Foreskin fibroblast (primary cell): ENCODE measurements at places on chromosomes 5 and 9.

DNA sequence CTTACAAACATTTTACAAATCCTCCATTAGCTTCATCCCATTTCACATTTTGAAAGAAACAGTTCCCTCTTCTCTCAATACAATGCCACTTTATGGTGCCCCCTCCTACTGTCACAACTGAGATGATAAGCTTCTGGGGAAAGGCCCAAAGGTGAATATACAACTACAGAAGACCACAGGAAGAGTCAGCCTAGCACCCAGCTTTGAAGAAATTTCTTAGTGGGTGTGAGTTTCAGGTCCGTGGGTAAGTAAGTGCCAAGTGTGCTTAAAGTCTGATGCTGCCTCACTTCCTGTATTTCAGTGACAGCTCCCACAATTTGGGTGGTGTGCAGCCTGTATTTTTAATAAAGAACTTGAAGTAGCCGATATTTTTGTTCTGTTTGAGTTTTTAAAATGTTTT lies 68.1 kb downstream of the ARHGEF28 start:
- DNase-seq: no peak

- no peak for DNase-seq
These were observed 46.8 kb upstream of the FER start for GRCh38 chr5:108700930-108701329.

- no peak for DNase-seq
These were observed 106.8 kb upstream of the FST start for GRCh38 chr5:53373451-53374158.

DNA sequence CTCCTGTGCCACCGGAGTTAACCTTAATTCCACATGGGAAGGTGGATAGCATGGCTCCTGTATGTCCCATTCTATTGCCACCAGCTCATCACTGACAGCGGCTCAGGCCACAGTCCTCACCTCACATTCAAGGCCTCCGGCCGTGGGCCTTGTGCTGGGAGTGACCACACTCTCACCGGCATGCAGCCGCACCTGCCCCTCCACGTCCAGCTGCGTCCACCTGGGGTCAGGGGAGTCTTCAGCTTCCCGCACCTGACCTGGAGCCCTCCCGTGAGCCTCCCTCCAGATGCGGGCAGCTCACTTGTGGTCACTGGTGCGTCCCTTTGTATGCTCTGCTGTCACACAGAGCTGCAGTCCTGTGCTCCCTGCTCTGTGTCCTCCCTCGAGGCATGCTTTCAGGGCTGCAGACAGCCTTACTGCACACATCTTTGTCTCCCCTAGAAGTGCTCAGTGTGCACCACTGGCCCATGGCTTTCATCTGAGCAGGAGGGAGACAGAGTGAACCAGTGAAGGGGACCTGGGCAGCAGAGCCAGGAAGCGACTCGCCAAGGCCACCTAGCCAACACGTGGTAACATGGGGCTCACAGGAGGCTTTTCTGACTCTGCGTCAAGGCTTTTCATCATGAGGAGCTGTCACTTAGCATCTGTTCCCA lies 210.1 kb downstream of the ERCC6L2 start:
- DNase-seq: no peak

DNA sequence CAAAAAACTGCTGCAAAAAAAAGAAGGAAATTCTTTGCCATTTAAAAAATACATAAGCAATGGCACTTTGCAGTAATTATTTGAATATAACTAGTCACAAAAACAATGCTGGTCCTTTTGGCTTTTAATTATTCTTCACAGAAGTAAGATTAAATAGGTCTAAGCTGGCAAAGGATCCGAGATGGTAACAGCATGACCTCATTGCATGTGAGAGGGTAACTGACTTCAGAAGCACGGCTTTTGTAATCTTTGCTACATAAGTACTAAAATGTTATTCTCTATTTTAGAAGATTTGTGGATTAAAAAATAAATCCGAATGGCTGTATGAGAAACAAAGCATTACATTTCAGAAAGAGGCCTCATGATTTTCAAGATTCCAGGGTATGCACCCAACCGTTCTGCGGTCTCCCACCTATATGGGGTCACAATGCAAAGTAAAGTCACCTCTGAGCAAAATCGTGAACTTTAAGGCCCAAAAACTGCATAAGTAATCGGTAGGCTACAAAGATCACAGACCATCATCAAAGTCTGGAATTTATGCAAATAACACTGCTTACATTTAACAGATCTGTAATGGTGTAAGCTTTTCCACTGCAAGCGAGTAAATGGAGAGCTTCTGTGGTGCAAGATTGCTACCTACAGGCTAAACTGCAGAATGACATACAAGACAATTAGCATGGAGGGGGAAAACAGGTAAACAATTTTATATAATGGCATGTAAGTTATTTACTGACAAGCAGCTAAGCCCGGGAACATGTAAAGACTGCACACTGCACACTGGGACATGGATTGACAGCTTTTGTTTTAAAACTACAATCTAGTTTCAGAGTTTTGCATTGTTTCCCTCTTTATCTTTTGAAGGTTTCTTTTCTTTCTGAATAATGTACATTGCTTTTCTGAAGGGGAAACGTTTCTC lies 231.6 kb downstream of the SLF1 start:
- peak; percentile 38 for DNase-seq

DNA sequence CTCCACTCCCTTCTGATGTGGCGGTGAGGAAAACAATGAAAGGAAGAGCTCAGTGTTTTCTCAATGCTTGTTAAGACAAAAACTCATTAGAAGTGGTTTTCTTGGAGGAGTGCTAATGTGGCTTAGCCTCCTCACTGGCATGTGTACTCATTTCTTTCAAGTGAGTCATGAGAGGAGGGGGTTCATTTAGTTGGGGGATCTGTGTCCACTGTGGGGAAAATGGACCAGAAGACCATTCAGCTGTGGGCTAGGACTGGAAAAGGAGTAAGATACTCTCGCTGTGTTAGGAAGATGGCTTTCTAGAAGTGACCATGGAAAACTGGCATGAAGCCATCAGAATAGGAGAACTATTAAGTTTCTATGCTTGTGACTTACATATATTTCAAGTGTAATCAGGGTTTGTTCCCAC lies 23.5 kb downstream of the KLF9 start:
- DNase-seq: no peak

DNA sequence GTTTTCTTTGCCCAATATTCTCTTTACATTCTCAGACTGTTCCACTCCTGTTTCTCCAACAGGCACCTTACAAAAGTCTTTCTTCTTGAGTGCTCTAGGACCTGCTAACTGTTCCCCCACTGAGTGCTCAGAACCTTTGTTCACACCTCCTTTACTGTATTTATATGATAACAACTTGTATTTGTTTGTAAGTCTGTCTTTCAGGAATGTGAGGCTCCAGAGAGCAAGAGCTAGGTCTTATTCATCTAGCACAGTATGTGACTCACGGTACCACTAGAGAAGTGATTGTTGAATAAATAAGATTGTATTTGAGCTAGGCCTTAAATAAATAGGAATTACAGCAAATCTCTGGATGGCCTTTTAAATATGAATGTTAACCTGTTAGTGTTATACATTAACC lies 42.5 kb upstream of the MYOT start:
- DNase-seq: peak; percentile 24

DNA sequence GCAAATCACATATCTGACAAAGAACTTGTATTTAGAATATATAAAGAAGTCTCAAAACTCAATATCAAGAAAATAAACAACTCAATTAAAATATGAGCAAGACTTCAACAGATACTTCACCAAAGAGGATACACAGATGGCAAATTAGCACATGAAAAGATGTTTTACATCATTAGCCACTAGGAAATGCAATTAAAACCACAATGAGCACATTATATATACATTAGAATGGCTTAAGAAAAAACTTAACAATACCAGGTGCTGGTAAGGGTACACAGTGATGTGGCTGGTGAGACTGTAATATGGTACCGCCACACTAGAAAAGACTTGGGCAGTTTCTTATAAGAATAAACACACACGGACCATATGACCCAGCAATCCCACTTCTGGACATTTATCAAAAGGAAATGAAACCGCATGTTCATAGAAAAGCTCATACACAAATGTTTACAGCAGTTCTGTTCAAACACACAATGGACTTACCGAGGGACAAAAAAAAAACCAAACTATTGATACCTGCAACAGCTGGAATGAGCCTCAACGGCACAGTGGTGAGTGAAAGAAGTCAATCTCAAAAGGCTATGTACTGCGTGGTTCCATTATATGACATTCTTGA lies 27.6 kb downstream of the SEMA4D start:
- no peak for DNase-seq

- no peak for DNase-seq
These were observed 137.4 kb downstream of the OR2K2 start for GRCh38 chr9:111192650-111193049.

DNA sequence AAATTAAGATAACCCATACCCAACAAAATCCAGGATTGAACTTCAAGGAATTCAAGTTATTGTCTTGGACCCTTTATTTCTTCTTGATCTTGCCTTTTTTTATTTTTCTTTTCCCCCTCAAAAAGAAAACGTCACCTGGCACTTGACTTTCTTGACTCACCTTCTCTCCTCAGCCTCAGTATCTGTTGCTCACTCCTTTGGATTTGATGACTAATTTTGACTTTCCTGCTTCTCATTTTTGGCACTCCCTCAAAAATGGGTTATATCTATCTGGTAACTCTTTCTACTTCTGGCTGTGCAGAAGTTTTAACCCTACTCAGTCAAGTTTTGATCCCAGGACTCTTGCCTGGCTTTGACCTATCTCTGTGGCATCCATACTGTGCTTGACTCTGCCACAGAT lies 66.6 kb upstream of the SPATA31D4 start:
- peak; percentile 68 for DNase-seq

DNA sequence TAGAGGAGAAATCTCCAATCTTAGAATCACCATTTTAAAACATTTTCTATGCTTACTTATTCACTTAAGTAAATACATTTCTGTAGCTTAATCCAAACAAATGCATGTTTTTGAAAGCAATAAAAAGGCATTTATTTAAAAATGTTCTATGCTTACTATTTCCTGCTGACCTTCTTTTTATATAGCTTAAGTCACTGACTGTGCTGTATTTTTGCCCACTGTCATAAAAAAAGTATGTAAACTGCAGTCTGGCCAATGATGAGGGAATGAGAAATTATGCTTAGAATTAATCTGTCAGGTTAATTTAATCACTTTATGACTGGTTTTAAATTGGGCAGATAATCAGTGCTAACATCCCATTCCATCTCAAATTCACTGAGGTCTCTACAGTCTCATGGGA lies 20.1 kb downstream of the NUDT12 start:
- DNase-seq: no peak

DNA sequence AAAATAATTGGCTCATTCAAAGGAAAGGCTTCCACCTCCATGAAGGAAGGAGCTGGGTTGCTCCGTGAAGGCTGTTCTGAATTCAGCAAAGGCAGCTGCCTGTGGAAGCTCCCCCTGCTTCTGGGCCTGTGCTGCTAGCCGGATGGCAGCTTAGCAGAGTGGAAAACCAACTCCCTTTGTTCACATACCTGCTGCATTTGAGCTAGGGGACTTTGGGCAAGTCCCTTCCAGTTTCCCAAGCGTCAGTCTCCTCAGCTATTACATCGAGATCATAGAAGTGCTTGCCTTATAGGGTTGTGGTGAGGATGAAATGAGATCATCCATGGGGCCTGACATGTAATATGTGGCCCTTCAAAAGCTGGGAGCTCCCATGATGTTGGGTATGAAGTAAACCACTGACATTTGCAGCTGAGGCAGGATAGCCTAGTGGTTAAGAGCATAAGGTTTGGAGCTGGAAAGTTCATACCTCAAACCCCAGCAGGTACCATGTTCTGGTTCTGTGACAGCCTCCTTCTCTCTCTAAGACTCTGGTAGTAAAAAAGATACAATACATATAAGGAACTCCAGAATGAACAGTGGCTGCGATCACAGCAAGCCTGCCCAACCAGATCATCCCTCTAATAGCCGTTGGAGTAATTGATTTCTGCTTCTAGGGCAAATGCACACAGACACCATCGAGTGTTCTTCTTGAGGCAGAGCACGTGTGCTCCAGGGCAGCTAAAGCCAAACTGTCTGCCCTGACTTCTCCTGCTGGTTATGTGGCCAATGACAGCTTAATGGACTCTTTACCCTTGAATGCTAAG lies 11.0 kb upstream of the DENND1A start:
- DNase-seq: no peak

DNA sequence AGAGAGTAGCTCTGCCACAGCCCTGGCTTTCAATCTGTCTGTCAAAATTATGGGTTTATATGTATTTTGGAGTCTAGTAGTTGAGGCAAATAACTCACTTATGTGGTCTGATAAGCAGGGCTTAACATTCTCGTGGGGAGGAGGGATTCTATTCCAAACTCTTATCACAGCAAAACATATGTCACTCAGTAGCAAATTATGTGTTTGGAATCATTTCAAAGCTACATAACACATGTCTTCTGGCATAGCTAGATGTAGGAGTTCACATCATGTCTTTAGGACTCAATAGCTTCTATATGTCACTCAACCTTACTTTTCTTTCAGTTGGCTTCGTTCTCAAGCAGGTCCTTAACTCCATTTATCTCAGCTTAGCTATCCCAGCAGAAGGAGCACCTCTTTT lies 144.5 kb upstream of the SEMA6A start:
- no peak for DNase-seq

DNA sequence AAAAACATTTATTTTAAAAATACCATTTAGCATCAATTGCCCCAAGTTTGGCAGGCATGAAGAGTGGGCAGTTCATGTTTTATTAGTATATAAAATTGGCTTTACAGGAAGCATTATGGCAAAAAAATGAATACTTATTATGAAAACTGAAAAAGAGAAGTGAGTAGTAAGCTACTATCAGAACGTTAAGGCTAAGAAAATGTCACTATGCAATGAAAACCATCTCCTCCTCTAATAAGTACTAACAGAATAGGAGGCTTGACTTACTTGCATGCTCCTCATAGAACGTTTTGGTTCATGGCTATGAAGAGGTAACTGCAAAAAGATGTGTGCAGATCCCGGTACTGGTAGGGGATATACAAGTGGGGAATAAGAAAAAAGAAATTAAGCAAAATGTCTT lies 23.6 kb downstream of the TICAM2 start:
- DNase-seq: no peak

GRCh38 chr5:28344836-28345433 lies 1306.5 kb upstream of the CDH9 start:
- no peak for DNase-seq

GRCh38 chr9:108486831-108487230 lies 369.0 kb downstream of the ACTL7B start:
- no peak for DNase-seq

GRCh38 chr9:138075496-138075895 lies 197.9 kb downstream of the CACNA1B start:
- no peak for DNase-seq

- peak; percentile 84 for DNase-seq
These were observed 216.2 kb upstream of the CLINT1 start for GRCh38 chr5:158074992-158075769.

DNA sequence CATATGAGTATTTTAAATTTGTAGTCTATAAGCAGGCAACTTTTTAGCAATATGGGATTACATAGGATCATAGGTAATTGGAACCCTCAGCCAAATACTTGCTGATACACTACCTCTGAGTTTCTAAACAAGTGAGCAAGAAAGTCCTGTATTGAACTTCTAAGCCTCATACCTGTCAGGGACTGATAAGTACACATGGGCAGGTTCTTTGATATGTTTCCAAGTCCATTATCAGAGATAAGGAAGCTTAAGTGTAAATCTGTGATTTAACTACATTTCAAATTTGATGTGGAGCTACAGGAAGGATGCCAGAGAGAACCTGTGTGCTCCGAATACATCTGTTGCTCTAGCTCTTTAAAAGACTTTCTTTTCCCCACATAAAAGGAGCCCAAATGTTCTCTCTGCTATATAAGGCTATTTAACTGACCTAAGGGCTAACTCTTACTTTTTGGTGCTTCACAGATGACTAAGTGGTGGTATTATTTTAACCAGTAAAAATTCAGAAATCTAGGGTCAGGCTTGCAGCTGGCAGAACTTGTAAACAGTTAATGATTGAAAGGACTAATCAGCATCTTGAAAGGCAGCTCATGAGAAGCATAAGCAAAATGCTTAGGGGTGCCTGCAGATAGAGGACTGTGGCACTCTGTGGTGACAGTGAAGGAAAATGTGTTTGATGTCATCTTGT lies 228.6 kb downstream of the NR3C1 start:
- DNase-seq: no peak
